ENCODE measurements at places on chromosomes 5 and 9. TPM values are rescaled to one million over a fixed set of nuclear protein-coding genes. Genes with fewer than 3 reads are reported as not detected.

The SPACA9 gene
- 3.5 TPM for total RNA-seq

The PCDHA12 gene
- not detected for total RNA-seq

The FAM151B gene
- 5.0 TPM for total RNA-seq

The SPAG8 gene
- 1.5 TPM for total RNA-seq

The TLE4 gene
- total RNA-seq: 13.1 TPM

The PCDHGA7 gene
- total RNA-seq: 8.4 TPM

The ECSCR gene
- 0.33 TPM for total RNA-seq

The POU5F2 gene
- 0.99 TPM for total RNA-seq

The PCSK5 gene
- 10.1 TPM for total RNA-seq

The HRH2 gene
- total RNA-seq: not detected

The CENPP gene
- total RNA-seq: 1.7 TPM

The MTRR gene
- total RNA-seq: 28.9 TPM

The SUSD3 gene
- 1.3 TPM for total RNA-seq

The OLFML2A gene
- total RNA-seq: 28.8 TPM

The RNF183 gene
- not detected for total RNA-seq

The CHSY3 gene
- 1.7 TPM for total RNA-seq

The SHROOM1 gene
- 8.6 TPM for total RNA-seq

The CCL21 gene
- not detected for total RNA-seq

The EXOC3 gene
- total RNA-seq: 64.5 TPM

The CTXN3 gene
- total RNA-seq: not detected

The FGF18 gene
- 0.29 TPM for total RNA-seq
